Ureter (tissue), 1 donor: ENCODE measurements at places on chromosomes 16 and 17. TPM values are rescaled to one million over a fixed set of nuclear protein-coding genes. Genes with fewer than 3 reads are reported as not detected.

DNA sequence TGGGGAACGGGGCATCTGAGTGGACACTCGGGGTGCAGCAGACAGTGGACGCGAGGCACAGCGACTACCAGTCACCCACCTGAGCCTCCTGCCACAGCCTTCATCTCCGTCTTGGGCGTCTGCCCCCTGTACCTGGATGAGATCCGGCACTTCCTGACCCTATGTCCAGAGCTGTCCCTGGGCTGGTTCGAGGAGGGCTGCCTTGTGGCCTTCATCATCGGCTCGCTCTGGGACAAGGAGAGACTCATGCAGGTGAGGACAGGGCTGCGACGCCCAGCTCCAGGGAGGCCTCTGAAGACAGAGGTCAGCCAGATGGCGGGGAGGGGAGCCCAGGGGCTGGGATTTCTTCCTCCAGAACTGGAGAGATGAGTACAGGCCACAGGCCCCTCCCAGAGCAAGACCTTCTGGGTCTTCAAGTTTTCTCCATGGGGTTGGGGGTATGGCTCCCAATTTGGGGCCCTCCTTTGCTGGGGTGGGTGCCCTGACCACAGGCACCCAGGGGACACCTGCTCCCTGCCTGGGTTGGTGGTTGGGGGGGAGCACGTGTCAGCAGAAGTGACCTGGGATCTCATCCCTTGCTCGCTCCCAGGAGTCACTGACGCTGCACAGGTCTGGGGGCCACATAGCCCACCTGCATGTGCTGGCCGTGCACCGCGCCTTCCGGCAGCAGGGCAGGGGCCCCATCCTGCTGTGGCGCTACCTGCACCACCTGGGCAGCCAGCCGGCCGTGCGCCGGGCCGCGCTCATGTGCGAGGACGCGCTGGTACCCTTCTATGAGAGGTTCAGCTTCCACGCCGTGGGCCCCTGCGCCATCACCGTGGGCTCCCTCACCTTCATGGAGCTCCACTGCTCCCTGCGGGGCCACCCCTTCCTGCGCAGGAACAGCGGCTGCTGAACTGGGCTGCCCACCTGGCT, 1.9 kb downstream of the AANAT start:
- no peak for DNase-seq

DNA sequence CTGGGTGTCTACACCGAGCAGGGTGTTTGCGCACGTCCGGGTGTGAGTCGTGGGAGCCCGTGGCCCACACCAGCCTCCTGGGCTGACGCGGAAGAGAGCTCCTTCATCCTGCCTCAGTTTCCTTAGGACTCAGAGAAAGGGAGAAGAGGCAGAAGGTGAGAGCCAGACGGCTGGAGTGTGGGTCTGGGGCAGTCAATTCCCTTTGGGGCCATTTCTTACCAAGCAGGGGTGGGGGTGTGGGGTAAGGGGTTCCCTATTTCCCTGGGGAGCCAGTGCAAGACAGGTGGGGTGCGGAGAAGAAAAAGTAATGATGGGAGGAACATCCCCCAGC, 831 bp downstream of the CA7 start:
- DNase-seq = no peak

- no peak for DNase-seq
Observed at GRCh38 chr17:77965352-77965751, 6.8 kb downstream of the TNRC6C start.

DNA sequence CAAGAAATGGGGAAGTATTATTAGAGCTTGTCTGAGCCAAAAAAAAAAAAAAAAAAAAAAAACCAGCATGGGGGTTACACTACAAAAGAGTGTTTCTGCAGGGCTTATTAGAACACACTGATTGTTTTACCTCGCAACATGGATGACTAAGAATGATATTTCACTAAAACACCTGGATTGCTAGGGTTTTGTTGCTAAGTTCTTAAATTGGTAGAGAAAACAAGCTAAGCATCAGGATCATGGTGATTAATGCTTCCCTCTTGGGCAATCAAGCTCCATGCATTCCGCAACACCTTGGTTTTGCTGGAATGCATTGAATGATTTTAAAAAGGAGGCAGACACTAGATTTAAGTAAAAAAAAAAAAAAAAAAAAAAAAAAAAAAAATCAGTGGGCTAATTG, 931.4 kb upstream of the CDH8 start:
- no peak for DNase-seq

Gene SDR42E2
- total RNA-seq = 0.18 TPM

DNA sequence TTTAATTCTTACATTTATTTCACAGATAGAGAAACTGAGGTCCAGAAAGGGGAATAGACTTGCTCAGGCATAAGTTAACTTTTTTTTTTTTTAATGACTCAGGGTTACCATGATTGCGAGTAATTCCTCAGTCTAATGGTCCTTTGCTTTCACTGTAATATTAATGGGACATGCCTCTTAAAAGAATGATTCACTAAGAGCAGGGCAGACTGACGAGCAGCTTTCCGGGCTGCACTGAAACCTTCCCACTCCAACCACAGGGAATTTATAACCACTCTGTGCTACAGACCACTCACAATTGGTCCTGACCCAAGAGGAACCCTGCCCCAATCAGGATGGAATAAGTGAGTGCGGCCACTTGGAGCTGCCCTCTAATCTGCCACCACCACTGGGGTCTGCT, 5.7 kb downstream of the HOXB2 start:
- no peak for DNase-seq

Gene AGRP
- total RNA-seq = not detected

GRCh38 chr17:14316126-14316832, 15.4 kb downstream of the HS3ST3B1 start:
- DNase-seq = no peak

DNA sequence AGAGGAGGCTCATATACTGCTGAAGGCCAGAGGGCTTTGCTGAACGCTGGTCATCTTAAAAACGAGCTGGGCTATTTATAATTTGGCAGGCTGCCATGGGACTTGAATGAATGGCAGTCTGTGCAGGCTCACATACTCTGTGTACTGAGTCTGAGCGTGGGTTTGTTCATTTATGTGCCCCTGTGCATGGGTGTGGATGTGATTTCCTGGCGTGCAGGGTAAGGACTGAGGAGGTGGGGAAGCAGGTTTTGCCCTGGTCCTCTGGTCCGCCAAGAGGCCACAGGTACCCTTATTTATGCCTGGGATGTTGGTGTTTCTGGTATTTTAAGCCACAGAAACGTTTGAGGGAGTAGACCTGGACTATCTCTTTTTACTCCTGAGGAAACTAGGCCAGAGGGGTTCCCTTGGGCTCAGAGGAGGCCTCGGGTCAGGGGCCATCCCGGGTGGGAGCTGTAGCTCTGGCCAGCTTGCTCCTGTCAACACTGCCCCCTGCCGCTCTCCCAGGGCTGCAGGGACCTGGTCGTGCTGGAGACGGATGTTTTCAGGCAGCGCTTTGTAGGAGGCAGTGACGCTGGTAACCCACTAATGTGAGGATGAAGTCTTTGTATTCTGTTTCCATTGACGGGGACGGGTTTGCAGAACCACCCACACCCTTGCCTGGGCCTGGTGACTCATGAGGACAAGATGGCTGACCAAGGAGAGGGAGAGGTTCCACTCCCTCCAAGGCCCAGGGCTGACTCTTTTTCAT, 184.4 kb downstream of the MSI2 start:
- DNase-seq = peak; percentile 76

Gene ITGB3
- total RNA-seq = 13.2 TPM

Gene KRTAP9-2
- not detected for total RNA-seq

DNA sequence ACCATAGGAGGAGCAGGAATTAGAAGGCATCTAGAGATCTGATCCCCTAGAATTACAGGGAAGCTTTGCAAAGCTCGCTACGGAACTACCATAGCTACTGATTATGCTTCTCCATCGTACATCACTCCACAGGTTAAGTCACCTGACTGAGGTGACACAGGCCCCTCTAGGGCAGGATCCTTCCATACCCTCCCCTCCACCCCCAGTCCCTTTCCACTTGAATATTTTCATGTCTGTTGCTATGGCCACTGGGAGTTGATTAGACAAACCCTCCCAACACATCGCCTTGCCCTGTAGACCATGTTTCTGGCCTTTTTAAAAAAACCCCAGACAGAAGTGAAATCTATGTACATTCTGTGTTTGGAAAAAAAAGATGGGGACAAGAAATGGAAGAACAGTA, 287.1 kb downstream of the SOX9 start:
- DNase-seq = no peak

DNA sequence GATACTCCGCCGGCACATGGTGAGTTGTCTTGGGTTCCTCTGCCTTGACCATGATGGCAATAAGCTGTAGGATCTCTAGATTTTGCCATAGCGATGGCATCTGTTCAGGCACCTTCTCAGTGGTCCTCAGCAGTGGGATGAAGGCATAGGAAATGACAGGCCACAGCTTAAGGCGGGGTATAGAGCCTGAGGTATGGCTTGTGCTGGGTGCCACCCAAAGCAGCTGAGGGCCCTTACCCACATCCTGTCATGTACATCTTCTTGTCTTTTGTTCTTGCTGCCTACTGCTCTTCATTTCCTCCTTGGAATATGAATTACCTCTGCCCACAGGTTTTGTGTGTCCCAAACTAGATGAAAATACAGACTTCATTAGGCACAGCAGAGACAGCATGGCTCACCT, 29.5 kb downstream of the KAT7 start:
- DNase-seq = no peak

GRCh38 chr17:66850692-66851091, 15.8 kb downstream of the CACNG5 start:
- no peak for DNase-seq

- DNase-seq = no peak
Observed at GRCh38 chr17:59356543-59357218, 25.2 kb downstream of the YPEL2 start.

DNA sequence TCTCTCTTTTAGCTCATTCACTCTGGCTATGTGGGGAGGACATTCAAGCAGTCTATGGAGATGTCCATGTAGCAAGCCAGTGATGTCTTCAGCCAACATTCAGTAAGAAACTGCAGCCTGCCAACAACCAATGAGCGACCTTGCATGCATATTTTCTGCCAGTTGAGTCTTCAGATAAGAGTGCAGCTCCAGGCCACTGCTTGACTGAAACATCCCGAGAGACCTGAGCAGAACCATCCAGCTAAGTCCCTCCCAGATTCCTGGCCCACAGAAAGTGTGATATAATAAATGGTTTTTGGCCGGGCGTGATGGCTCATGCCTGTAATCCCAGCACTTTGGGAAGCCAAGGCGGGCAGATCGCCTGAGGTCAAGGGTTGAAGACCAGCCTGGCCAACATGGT, 10.5 kb upstream of the C17orf58 start:
- no peak for DNase-seq

DNA sequence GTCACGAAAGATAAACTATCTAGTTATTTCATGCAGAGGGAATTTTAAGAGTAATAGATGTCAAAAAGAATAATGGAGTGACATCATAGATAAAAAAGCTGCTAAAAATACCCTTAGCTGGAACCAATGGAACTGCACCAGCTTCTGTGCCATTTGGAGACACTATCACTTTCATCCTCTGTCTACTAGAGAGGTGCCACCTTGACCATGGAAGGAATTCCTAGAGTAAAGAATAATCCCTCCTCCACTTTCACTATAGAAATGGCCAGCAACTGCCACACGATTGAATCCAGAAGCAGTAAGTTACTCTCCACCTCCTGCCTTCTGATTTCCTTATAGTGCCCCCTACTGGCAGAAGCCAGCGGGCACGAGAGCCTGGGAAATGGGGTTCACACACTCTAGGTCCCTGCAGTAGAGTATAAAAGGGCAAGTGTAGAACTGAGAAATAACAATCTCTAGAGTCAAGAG, 2.8 kb upstream of the ALDH3A2 start:
- no peak for DNase-seq

GRCh38 chr17:17667947-17668346, 13.3 kb upstream of the RAI1 start:
- no peak for DNase-seq

DNA sequence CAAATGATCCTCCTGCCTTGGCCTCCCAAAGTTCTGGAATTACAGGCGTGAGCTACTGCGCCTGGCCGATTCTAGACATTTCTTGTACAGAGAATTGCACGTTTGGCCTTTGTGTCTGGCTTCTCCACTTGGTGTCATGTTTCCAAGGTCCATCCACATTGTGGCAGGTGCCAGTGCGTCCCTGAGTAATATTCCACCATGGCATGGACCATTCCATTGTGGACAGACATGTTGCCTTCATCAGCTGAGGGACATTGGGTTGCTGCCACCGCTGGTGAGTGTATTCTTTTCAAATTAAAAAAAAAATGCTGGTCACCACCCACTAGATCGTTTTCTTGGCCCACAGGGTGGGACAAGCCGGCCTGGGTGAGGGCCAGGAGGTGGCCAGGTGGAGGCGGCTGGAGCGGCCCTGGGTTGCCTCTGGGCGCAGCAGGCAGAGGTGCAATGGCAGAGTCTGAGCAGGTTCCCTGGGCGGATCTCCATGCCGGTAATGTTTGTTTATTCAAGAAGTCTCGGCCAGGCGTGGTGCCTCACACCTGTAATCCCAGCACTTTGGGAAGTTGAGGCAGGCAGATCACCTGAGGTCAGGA, 274.1 kb downstream of the SEC14L1 start:
- DNase-seq = no peak

DNA sequence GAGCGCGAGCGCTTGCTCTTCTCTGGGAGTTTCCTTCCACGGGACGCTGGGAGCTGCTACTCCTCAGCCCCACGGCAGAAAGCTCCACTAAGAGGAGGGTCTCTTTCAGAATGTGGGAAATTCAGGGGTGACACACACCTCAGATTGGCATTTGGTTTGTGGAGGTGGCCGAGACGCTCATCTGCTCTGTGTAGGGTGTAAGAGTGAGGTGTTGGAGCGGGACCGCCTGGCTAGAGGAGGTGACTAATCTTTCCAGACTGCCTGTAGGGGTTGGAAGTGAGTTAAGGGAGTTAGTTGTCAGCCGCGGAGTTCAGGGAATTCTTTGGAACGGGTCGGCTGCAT, 735 bp downstream of the PSMD11 start:
- DNase-seq = no peak

Gene DOC2A
- total RNA-seq = 3.1 TPM

Gene MARVELD3
- total RNA-seq = 12.5 TPM

DNA sequence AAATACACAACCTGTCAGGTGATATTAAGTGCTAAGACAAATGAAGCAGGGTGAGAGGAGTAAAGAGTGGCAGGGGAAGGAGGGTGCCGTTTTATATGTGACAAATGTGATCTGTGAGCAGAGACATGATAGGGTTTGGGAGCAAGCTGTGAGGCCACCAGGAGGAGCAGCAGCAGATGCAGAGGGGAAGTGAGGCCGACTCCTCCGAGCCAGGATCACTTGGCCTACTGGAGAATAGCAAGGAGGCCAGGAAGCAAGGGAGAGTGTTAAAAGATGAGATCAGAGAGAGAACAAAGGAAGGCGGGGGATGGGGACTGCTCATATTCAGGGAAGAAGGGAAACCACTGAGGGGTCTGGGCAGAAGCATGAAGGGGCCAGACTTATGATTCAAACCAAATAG, 129.4 kb downstream of the TANGO6 start:
- DNase-seq = no peak

DNA sequence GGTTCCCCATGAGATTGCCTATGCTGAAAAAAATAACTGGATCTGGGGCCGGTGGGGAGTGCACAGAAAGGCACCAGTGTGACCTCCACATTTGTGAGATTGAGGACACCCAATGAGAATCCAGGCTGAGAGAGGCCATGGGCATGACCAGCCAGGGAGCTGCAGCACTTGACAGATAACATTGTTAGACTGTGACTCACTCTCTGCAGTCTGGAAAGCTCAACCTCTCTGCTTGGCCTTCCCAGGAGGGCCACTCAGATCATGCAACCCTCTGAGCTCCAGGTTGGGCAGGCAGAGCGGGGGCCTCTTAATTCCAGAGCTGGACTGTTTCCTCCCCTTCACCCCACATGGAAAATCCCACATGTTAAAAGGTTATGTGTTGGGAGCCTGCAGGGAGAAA, 30.1 kb downstream of the FZD2 start:
- DNase-seq = peak; percentile 59

Gene WNK4
- total RNA-seq = not detected

- no peak for DNase-seq
Observed at GRCh38 chr16:87849419-87850008, 19.8 kb downstream of the SLC7A5 start.
